DMS53 (cell line): ENCODE measurements at places on chromosomes 6 and 20.

- DNase-seq, result no peak
These were observed 67.9 kb downstream of the PSMB1 start for GRCh38 chr6:170485159-170485558.

DNA sequence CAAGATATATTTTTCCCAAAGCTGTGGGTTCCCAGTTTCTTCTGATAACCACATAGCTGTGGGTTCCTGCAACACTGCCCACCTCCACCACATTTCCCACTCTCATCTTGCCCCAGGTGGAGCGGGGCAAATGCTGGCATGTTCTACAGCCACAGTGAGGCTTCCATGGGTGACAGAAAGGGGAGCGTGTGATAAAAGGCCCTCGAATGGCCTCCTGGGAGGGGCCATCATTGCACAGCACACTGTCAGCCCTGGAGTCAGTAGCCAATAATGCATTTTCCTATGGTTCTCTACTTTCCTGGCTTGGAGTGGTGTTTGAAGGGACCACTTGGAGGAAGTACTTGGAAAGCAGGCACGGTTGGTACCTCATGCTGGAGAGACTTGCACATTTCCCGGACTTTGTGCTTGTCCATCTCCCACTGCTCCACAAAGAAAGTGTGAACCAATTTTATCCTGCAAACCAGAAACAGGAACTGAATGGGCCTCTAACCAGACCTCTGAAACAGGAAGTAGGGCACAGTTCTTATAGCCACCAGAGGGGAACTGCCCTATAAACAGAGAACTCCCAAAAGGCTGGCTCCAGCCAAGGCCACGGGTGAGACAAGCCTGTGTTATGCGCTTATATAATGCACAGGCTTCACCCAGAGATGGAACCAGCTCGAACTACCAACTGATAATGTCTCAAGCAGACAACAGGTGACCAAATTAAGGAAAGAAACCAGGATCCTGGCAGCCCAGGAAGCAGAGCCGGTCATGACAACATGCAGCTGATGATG is 8.6 kb downstream of the MAP3K5 start:
- DNase-seq, result peak; percentile 17

- no peak for DNase-seq
These were observed 48.4 kb upstream of the FOXC1 start for GRCh38 chr6:1561355-1561754.

- no peak for DNase-seq
These were observed 24.6 kb upstream of the BMP7 start for GRCh38 chr20:57291003-57291402.

- peak; percentile 49 for DNase-seq
These were observed 14.3 kb upstream of the EPM2A start for GRCh38 chr6:145749632-145750031.
